ENCODE measurements at places on chromosomes 7 and 10.

- no peak for DNase-seq
Observed at GRCh38 chr7:80088705-80089104, 45.9 kb upstream of the GNAI1 start.

DNA sequence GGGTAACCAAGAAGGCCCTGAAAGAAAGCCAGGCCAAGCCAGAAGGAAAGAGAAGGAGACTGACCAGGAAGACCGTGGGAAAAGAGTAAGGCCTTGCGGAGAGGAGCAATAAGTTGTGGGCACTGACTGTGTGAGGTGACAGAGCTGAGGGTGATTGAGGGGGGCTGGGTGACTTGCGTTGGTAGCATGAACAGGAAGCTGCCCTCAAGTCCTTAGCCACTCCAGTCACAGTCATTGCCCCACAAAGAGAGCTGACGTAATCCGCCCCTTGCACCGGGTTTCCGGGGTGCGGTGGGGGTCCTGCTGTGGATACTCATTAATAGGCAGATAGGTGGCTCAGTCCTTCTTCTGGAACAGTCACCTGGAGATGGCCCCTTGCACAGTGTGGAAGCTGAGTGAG is 16.1 kb upstream of the DMBT1 start:
- no peak for DNase-seq

DNA sequence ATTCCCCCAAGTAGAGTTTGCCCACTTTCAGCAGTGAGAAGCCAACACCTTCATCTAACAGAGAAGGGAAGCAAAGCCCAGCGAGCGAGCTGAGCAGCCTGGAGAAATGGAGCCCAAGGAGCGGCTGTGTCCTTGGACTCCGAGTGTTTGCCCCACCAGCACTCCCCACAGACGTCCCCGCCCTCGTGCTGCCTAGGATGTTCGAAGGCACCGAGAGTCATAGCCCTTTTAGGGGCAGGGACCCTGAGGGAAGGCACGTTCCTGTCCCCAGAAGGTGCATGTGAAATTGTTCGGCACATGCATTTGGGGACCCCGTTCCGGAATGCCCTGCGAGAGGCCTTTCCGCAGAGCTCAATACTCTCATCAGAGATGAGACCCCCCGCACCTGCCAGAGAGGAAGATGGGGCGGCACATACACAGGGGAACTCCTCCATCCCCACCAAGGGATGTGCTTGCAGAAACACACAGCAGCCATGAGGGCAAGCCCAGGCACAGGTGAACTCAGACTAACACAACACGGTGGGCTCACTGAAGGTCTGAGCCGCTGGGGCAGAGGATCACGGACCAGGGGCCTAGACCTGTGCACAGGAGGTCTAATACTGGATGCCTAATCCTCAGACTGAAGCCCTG is 131.0 kb downstream of the DLG5 start:
- DNase-seq, result no peak

GRCh38 chr10:95321554-95322301 is 30.9 kb upstream of the PDLIM1 start:
- DNase-seq, result no peak

DNA sequence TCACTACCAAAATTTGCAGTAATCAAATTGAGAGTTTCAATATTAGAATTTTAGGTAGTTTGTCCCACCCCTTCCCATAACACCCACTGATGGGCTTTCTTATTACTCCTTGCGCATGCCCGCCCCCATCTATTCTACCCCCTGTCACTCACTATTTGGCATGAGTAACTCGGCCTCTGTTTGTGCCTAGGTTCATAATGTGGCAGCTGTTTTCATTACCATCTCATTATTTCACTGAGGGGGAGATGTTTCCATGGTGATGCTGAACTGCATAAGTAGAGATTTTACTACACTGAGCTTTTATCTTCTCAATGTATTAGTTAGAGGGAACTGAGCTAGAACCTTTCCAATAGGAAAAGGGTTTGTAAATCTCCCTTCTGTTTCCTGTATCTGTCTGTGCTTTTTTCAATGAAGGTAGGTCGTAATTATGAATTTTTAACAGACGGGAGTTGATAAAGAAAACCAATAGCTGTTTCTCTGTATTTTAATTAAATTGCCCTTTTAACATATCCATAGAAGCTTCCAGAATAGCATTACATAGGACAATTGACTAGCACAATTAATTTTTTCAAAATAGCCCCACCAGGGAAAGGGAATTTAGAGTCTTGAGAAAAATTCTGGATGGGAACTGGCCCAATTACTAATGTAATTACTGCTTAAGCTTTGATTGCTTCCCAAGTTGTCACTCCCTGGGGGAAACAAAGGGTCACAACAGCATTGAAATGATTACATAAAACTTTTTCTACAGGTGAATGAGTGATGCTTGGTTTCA is 33.4 kb downstream of the PRPS1L1 start:
- DNase-seq, result no peak

- no peak for DNase-seq
Observed at GRCh38 chr7:138900035-138900828, 81.0 kb downstream of the KIAA1549 start.

GRCh38 chr10:119296703-119297102 is 89.3 kb downstream of the GRK5 start:
- no peak for DNase-seq

- DNase-seq, result no peak
Observed at GRCh38 chr10:122388287-122388997, 13.9 kb downstream of the PLEKHA1 start.

GRCh38 chr7:36742911-36743775 is 18.8 kb upstream of the AOAH start:
- DNase-seq, result no peak

GRCh38 chr7:81605493-81605892 is 164.4 kb downstream of the HGF start:
- no peak for DNase-seq

DNA sequence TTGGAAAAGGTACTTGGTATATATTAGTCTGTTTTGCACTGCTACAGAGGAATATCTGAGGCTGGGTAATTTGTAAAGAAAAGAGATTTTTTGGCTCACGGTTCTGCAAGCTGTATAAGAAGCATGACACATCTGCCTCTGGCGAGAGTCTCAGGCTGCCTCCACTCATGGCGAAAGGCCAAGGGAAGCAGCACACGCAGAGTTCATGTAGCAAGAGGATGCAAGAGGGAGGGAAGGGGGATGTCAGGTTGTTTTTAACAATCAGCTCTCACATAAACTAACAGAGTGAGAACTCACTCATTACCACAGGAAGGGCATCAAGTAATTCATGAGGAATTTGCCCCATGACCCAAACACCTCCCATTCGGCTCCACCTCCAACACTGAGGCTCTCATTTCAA is 484.8 kb upstream of the DPP6 start:
- no peak for DNase-seq

GRCh38 chr10:31418481-31418880 is 99.5 kb downstream of the ZEB1 start:
- DNase-seq, result no peak

- no peak for DNase-seq
Observed at GRCh38 chr10:97718178-97718577, 4.6 kb downstream of the MARVELD1 start.

DNA sequence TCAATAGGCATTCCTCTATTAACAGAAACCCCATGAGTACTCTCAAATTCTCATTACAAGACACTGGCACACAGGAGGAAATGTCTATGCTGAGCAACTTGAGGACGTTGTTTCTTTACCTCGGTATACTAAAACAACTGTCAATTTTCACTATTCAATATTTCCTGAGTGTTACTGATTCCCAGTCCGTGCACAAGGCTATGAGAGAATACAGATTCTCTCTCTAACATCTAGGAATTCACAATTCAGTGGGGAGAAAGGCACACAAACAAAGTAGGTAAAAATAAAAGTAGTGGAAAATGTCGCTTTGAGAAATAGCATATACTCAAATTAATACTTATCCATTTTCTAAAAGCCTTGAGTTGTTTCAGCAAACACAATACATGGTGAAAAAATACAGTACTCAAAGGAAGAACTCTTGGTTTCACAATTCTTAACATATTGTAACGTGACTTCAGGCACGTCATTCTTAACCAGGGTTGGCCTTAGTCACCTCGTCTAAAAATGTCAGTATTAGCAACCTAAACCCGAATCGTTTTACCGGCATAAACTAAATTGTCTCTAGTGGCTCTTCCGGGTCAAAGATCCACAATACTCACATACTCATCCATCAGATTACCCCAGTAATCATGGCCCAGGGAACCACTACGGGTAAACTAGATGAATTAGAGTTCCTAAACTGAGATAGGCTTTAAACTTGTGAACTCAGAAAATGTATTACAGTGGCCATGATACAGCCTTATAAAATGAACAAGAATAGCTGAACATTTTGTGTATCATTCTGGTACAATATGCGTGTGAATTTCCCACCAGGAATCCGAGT is 1.5 kb downstream of the IPMK start:
- DNase-seq, result peak; percentile 57

- DNase-seq, result no peak
Observed at GRCh38 chr10:78059906-78060702, 26.4 kb downstream of the RPS24 start.

- no peak for DNase-seq
Observed at GRCh38 chr10:129518793-129519192, 51.8 kb downstream of the MGMT start.

DNA sequence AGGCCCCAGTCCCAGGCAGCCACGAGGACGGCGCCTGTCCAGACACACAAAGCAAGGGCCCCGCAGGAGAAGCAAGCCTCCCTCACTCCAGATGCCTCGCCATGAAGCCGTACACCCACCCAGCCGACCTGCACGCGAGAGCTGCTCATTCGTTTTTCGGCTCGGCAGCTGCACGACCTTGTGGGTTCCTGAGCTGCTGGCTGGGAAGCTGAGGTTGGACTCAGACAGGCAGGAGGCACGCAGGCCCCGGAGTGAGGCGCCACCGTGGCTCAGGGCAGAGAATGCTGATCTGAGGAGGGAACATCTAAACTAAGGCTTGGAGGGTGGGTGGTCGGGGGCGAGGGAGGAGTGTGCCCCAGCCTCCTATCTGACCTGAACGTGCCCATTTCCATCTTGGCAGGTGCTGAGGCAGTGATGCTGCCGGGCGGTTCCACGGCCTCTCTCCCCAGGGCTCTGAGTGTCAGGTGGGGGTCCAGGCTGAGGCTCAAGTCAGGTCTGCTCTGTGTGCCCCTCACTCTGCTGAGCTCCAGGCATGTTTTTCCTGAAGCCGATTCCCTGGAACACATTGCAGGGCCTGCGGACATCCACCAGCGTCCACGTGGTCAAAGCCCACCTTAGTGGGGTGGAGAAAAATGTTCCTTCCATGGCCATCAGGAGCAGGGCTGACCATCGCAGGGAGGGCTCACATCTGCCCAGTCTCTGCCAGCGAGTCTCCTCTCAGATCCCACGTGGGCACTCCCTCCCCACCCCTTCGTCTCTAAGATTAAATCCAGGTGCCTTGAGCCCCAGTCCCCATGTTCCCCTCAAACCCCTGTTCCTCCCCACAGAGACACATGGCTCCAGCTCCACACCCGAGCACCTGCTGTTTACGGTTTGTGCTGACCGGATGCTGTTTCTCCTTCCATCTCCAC is 28.1 kb upstream of the FAM20C start:
- DNase-seq, result no peak

DNA sequence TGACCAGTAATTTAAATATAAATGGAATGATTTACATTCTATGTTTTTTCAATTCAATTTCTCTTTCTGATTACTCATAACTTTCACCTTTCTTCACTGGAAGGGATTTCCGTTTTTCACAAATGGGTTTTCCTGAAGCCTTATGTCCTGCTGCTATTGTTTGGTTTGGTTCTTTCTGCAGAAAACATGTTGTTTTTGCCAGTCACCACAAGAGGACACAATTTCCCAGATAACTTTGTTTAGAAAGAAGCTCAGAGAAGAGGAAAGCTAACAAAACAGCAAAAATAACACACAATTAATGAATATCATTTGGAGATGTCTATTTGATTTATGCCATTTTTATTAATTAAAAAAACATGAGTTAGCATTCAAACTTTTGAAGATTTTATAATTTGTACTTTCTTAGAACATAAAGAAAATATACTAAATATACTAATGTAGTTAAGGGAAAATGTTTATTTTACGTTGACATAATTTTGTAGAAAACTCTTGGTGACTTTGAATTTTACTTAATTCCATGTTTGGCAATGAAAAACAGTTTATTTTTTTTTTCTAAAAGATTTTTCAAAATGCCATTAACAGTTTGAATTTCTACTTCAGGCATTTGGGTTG is 4.6 kb upstream of the TWIST1 start:
- DNase-seq, result peak; percentile 47

DNA sequence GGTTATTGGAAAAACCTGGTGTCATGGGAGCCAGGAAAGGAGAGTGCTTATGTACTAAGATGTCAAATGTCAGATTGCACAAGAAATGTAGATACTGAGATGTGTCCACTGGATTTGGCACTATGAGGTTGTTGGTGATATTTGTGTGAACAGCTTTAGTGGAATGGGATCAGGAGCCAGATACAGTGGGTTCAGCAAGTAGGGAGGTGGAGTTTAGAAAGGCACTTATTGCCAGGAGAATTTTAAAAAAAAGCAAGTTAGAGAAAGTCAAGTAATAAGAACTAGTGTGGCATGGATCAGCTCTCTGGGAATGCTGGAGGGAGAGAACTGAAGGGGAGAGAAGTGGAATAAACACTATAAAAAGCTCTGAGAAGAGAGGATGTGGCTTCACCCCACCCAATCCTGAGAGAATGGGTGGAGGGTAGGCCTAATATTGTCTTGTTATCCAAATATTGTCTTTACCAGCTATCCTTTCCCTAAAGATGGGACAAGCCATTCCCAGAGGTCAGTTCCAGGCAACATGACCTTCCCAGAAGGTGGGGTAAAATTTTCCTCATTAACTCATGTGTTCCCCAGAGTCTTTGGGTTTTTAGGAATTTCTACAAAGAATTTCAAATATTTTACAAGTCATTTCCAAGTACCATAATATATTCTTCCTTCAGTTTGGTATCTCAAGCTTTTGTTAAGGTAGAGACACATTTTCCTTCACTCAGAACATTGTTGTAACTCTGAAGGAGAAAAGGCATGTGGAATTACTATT is 42.3 kb downstream of the ENTPD1 start:
- no peak for DNase-seq

DNA sequence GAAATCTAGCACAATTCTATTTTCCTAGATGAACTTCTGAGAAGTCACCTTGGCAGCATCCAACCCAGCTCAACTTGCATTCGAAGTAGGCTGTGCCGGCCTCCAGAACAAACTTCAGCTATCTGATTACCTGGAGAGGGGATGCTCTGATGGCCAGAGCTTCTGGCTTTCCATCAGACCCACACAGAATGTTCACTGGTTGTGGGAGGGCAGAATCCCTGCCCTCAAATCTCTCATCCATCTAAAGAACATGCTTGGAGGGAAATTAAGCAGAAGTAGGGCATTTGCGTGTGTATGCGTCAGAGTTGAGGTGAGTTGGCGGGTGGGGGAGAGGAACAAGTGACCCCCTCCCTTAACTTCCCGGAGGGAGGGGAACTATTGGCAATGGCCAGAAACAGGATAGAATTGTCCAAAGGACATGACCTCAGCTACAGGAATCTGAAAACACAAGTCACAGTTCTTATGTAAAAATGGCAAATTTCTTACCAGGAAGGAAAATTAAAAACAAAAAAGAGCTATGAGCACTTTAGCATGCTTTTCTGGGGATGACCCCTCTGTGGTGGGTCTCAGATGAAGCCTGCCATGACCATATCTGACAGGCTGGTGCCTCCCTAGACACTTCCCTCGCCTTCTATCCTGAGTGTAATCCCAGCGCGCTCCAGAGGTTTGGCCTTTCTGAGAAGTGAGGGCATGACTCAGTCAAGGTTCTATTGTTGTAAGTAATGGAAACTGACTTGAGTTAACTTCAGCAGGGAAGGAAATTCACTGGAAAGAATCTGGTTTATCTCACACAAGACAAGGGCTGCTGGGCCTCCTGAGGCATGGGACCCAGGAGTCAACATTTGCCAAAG is 278.8 kb downstream of the RPS24 start:
- DNase-seq, result no peak

GRCh38 chr10:3770611-3771110 is 14.3 kb downstream of the KLF6 start:
- no peak for DNase-seq

- no peak for DNase-seq
Observed at GRCh38 chr7:30181736-30182522, 47.1 kb downstream of the MTURN start.

Measured in brain microvascular endothelial cell (primary cell).